LNCaP clone FGC (cell line): ENCODE measurements at places on chromosomes 16 and 17.

DNA sequence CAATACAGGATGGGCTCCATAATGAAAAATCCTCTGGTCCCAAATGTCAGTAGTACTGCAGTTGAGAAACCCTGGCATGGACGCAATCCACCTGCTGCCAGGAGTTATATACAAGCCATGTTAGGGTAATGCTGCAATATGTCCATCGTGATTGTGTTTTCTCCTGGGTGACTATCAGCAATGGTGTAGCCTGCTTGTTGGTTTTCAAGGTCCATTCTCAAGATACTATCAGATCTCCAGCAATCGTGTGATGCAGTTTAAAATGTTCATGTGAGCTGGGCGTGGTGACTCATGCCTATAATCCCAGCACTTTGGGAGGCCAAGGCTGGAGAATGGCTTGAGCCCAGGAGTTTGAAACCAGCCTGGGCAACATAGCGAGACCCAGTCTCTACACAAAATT lies 24.0 kb downstream of the ABCC1 start:
- no peak for DNase-seq

- DNase-seq: no peak
These were observed 35.5 kb upstream of the HLF start for GRCh38 chr17:55229276-55229675.

- DNase-seq: no peak
These were observed 431 bp downstream of the SLFN11 start for GRCh38 chr17:35372846-35373533.

GRCh38 chr16:90012991-90013745 lies 6.1 kb downstream of the DBNDD1 start:
- DNase-seq: no peak

- DNase-seq: no peak
These were observed 36.5 kb downstream of the ABCC6 start for GRCh38 chr16:16186820-16187219.

DNA sequence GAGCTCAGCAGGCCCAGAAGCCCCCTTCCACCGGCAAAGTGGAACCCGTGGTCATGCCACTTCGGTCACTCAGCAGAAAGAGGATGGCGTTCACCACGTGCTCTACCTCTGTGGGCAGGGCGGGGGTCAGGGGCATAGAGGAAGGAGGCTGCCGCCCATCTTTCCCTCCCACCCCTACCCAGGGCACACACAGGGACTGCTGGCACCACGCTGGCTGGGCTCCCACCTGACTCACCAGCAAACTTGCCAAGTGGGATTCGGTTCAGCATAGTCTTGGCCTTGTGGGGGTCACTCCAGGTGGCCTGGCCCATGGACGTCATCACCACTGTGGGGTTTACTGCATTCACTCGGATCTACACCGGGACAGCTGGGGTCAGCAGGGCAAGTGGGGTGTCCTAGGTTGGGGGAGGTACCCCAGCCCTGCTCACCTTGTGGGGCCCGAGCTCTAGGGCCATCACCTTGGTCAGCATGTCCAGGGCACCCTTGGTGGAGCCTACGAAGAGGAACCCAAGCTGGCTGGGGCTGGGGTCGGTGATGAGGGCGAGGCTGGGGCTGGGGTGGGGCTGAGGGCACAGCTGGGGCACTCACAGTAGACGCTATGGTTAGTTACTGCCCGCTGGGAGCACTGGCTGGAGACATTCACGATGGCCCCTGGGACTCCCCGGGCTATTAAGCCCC lies 1.4 kb downstream of the DCXR start:
- DNase-seq: no peak

- no peak for DNase-seq
These were observed 13.1 kb upstream of the BCAR1 start for GRCh38 chr16:75264457-75264998.

- peak; percentile 87 for DNase-seq
These were observed 2.4 kb upstream of the ALOXE3 start for GRCh38 chr17:8120520-8121406.

DNA sequence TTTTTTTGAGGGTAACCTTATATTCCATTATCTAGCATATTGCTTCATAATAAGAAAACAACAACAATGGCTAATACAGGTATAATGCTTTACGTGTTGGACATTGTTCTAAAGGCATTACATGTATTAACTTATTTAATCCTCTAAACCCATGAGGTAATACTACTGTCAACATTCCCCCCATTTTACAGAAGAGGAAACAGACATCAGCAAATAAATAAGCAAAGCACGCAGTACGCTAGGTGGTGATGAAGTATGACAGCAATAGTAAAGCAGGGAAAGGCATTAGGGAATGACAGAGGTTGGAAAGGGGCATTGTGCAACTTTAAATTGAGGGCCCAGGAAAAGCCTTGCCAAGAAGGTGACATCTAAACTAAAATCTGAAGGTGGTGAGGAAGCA lies 4.6 kb downstream of the ANKRD40 start:
- no peak for DNase-seq

GRCh38 chr17:66480802-66481201 lies 178.4 kb downstream of the PRKCA start:
- DNase-seq: no peak

GRCh38 chr16:78706637-78707036 lies 607.2 kb downstream of the WWOX start:
- no peak for DNase-seq

GRCh38 chr16:73154063-73154870 lies 106.3 kb upstream of the ZFHX3 start:
- DNase-seq: no peak

DNA sequence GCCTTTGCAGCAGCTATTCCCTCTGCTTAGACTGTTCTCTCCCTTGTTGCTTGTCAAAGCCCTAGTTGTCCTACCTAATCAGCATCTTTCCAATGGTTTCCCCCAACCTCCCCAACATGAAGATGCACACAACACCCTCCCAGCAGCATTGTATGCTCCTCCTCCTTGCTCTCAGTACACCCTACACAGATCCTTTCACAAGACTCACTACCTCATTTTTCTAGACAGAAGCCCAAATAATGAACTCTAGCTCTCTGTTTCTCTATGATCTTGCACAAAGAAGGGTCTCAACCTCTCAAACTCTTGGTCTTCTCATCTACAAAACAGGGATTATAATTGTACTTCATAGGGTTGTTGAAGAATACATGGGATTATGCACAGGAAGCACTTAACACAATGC lies 19.4 kb downstream of the PSME3IP1 start:
- DNase-seq: no peak

GRCh38 chr16:61900482-61900881 lies 135.8 kb downstream of the CDH8 start:
- no peak for DNase-seq

- DNase-seq: no peak
These were observed 12.5 kb downstream of the TOM1L2 start for GRCh38 chr17:17959520-17960361.

DNA sequence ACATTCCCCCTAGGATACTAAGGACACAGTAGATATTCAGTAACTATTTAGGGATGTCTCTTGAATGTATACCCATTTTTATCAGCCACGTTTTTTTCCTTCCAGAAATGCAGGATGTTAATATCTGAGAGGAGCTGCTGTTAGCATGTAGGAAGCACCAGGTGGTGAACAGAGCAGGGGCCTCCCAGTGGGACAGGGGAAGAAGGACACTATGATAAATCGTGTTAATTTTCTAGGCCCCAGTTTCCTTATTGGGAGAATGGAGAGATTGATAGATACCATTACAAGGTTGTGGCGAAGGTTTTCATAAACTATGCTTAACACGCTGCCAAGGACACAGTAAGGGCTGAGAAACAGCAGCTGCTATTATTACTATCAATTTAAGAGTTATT lies 45.4 kb downstream of the PRSS54 start:
- no peak for DNase-seq

DNA sequence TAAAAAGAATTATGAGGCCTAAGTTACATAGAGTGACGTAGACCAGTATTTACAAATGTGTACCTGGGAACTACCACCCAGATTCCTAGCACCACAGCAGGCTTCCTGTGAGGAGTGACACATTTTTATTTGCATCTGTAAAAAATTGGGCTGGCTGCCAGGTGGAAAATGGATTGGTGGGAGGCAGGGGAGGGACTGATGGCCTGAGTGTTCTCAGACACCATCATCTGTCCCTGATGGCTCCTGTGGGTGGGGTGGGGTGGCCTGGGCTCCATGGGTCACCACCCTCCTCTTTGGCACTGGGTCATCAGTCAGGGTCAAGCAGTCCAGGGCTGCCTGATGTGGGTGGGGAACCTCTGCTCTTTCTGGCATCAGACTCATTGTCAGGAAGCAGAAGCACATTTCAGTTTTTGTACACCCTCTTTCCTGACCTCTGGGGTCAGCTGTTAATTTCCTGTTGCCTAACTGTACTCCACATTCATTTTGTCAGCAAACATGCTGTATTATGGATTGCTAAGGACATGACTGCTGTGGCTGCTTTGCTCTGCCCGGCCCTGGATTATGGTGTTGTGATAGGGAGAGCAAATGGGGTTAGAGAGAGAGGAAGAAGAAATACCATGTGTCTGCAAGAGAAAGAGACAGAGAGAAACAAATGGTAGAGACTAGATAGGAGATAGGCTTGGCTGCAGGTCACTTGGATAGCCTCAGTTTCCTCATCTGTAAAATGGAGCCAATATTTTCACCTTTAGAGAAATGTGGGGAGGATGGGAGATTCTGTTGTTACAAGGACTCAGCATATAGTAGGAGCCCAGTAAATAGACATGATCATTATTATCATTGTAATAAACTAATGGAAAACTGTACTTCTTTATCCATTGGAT lies 11.6 kb upstream of the MFAP4 start:
- no peak for DNase-seq

GRCh38 chr17:50918933-50919296 lies 52.8 kb upstream of the TOB1 start:
- no peak for DNase-seq

DNA sequence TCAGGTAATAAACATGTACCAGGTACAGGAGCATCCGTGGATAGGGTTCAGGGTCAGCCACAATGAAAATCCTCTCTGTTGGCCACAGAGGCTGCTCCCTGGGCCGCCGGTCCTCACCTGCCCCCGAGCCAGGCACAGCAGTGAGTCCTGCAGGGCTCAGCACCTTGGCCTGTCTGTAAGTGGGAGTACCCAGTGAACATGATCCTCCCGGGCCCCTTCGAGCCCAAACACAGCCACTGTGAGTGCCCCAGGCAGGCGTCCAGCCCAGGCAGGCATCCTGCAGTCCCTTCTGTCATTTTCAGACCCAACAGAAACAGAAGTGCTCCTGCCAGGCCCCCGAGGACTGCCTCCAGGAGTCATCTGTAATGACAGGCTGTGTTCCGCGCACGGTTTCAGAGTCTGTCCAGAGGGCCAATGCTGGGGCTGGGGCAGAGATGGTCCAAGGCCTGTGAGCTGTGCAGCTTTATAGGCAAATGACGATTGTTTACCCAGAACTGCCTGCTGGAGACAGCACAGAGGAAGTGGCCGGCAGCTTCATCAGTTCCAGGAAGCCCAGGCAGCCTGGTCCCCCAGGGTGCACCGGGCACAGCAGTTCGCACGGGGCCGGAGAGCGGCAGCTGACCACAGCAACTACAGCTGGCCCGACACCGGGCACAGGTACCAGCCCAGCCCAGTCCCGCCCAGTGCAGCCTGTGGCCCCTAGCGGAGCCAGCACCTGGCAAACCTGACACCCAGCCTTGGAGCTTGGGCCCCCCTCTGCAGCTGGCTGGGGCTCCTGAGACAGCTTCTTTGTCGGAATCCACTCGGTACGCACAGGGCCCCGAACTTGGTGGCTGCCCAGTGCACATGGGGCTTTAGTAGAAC lies 13.2 kb downstream of the SLC7A5 start:
- DNase-seq: peak; percentile 68

DNA sequence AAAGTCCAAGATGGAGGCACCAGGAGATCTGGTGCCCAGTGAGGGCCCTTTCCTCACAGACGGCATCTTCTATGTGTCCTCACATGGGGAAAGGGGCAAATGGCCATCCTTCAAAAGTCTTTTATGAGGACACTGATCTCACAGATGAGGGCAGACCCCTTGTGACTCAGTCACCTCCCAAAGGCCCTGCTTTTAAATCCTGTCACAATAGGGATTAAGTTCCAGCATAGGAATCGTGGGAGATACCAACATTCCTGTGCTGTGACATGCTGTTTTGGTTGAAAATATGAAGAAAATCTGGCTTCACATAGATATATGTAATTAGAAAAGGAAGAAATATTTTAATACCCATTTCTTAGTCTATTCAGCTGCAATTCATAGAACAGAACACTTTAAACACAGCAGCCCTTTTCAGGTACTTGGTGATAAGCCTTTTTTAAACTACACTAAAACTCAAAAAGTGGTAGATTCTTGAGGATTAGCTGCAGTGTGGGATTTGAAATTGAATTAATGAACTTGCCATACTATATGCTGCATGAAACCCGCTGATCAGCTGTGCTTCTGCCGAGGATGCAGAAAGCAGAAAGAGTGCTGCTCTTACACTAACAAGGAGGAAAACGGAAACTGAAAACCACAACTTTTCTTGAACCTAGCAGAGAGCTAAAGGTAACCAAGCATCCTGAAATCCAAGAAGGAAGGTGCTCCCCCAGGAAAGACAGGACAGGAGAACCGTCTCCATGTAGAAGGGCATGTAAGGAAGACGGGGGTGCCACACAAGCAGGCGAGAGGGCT lies 32.7 kb downstream of the VPS53 start:
- DNase-seq: no peak

DNA sequence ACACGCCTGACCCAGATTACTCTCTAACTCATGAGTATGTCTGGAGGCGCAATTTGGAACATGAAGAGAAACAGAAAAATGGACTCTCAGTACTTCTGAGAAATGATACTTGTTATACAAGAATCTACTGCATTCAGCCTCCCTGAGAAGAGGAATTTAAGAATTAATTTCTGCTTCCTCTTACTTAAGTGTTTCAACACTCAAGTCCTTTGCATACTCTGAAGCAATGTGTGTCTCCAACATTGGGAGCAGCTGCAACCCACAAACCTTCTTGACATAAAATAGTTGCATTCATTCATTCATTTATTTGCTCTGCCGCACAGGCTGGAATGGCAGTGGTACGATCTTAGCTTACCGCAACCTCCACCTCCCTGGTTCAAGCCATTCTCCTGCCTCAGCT lies 199.8 kb downstream of the NPIPA7 start:
- no peak for DNase-seq

GRCh38 chr17:73065376-73065775 lies 27.1 kb downstream of the SLC39A11 start:
- no peak for DNase-seq

DNA sequence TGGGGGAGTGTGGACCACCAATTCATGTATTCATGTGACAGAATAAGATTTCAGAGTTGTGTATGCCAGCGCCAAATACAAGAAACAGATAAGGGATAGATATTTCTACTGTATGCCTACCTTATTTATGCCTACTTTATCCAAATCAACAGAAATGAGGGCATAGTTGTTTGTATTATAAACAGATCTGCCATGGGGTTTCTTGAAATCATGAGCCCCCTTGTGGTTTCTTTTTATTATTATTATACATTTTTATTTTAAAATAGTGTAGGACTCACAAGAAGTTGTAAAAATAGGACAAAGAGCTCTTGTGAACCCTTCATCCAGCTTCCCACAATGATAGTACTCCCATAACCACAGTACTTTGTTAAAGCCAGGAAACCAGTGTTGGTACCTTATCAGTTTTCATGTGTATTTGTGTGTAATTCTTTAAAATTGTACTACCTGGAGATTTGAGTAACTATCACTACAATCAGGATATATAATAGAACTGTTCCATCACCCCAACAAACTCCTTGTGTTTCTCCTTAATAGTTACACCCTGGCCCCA lies 229.4 kb downstream of the CCDC182 start:
- DNase-seq: no peak
